ENCODE measurements at places on chromosomes 11 and 22.

GRCh38 chr11:68374531-68374930 is 62.1 kb downstream of the LRP5 start:
- no peak for DNase-seq

DNA sequence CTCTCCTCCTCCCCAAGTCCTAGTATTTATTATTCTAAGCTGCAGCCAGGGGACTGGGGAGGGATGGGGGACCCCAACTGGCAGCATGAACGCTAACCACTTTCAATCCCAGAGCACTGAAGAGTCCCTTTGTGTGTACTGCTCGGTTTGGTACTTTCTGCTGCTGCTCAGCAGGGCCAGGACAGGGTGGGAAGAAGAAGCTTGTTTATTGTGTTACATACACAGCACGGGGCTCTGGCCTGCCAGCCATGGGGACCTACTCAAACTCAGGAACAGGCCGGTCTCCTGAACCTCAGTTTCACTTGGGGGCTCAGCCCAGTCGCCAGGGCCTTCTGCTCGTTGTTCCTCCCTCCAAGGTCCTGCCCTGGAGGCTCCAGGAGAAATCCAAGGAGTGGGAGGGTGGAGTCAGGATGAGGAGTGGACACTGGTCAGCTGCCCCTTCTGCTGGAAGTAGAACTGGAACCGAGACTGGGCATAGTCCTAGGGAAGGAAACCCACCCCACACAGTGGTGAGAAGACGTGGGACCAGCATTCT is 616 bp upstream of the CPT1B start:
- no peak for DNase-seq

DNA sequence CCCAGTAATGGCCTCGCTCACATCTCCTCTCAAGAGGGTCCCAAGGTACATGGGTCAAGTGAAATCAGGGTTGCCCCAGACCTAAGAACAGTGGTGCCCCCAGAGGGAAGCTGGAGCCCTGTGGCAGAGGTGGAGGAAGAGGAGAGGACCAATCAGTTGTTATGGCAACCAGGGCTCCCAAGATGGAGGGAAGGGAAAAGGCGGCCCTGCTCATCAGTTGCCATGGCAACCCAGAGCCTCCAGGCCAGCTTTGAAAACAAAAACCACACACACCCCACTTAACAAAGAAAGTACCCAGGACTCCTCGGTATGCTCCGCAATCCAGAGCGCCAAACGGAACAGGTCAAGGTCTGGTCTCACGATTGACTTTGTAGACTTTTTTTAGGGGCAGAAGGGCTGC is 53.5 kb upstream of the SLC35C1 start:
- no peak for DNase-seq

DNA sequence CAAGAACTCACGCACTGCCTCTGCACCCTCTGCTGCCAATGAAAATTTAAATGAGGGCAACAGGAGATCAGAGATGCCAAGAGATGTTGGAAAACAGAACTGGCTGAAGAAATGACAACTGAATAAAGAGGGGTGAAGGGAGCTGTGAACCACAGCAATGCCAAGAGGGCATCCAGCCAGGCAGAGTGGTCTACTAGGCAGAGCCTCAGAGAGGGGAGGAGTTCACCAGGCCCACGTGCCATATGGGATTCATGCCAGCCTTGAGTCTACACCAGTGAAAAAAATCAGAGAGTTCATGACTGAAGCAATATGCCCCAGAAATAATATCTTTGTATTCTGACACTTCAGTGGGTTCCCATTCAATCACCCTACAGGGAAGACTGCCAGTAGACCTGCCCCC is 4.4 kb downstream of the APOL2 start:
- DNase-seq, result no peak
